ENCODE measurements at places on chromosomes 11 and 22. TPM values are rescaled to one million over a fixed set of nuclear protein-coding genes. Genes with fewer than 3 reads are reported as not detected.
A peak's percentile ranks its signal among the peaks of the same experiment; 100 is the strongest.

DNA sequence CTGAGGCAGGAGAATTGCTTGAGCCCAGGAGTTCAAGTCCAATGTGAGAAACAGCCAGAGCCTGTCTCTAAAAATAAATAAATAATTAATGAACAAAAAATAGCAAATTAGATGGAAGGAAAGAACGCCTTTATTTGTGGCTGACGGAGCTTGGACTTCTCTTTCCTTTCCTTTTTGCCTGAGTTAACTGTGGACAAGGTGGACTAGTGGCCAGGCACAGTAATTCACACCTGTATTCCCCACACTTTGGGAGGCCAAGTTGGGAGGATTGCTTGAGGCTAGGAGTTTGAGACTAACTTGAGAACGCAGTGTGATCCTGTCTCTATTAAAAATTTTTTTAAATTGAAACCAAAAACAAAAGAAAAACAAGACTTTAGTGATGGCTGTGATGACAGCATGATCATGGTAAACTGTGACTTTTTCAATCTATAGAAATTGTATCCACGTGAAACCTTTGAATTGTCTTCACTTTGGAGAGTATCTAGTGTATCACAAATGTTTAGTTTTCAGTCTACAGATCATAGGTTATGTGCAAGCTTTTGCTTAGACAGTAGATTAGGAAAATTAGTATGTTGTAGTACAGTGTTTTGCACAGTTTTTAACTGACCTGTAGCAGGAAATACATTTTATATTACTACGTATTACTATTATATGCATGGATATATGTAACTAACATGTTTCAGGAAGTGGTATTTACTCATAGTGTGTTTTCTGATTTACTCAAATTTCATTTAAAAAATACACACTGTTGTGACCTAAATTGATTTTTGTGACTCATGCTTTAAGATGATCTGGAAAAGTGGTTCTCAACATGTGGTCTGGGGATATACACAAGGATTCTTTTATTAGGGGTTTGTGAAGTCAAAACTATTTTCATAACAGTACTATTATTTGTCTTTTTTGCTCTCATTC, 42.1 kb downstream of the KDM2A start:
- DNase-seq = no peak
- H3K4me1 ChIP-seq = peaks cover 11% of the 10 kb centered on the region
- H3K27me3 ChIP-seq = no peaks in the 10 kb centered on the region

- no peaks in the 10 kb centered on the region for H3K36me3 ChIP-seq
- no peak overlapping the region for H3K27ac ChIP-seq
- H3K27me3 ChIP-seq = peaks cover 3% of the 10 kb centered on the region
- H3K4me1 ChIP-seq = peaks cover 27% of the 10 kb centered on the region
Measured at GRCh38 chr11:2745511-2745910, 45.7 kb upstream of the KCNQ1OT1 start.

DNA sequence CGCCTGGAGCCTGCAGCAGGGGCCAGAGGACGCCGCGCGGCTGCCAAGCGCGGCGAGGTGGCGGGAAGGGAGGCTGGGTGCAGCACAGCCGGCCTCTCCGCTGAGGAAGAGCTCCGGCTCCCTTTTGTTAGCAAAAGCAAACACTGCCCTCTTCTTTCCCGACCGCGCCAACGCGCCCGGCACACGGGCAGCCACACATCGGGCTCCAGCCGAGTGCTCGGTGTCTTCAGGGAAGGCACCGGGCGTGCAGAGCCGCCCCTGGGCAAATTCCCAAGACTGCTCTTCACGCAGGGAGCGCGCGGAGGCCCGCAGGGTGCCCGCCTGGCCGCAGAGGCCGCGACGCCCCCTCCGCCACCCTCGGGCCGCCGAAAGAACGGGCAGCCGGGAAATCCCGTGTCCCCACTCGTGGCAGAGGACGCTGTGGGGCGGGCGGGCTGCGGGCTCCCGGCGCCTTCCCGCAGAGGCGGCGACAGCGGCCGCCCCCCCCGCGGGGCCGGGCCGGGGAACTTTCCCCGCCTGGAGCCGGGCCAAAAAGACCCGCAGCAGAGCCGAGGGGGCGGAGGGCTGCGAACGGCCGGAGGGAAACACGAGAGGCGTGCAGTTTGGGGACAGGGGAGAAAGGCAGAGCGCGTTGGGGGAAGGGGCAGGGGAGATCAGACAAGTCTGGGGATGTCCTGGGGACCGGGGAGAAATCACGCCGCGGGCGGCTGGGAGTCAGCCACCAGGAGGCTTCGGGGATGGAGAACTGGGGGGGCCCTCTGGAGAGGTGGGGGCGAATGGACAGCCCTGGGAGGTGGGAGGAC, 931 bp downstream of the CADM1 start:
- DNase-seq = peak; percentile 26
- H3K4me1 ChIP-seq = peaks cover 14% of the 10 kb centered on the region
- no peak overlapping the region for H3K4me3 ChIP-seq
- peaks cover 12% of the 10 kb centered on the region for H3K27me3 ChIP-seq
- peak overlapping the region; percentile 56 for H3K27ac ChIP-seq
- no peaks in the 10 kb centered on the region for H3K36me3 ChIP-seq

Gene KRTAP5-8
- 0.24 TPM for total RNA-seq

Data from progenitor cell of endocrine pancreas (in vitro differentiated cells).